ENCODE measurements at places on chromosomes 3 and 15.

DNA sequence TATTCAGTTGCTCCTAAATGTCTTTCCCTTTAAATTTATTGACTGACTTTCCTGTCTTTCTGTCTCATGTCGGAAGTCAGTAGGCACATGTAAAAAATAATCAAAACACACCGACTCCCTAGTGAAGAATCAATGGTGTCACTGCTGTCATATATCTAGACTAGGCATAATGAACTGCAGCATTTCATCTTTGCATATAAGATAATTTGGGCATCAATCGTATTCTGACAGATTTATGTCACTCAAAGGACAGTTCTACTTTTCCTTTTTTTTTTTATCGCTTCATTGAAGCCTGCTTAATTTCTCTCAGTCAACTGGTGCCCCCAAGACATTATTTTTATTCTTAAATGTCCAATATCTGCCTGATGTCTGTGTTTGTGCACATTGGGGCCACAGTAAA lies 206.3 kb downstream of the MEIS2 start:
- no peak for DNase-seq

DNA sequence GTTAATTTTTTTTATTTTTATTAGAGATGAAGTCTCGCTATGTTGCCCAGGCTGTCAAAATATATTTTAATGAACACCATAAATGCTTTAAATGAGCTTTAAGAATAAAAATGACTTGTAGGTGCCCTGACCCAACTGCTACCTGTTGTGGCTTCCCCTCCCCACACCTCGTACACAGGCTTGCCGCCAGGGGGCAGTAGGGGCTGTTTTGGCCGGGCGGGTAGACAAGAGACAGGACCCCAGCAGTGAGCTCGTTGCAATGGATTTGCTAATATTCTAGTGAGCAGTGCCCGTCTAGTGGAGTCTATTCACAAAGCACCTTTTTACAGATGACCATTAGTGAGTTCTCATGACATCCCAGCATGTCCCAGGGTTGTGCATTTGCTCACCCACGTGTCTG lies 418.1 kb downstream of the OCA2 start:
- no peak for DNase-seq

GRCh38 chr15:32117122-32117521 lies 86.8 kb downstream of the CHRNA7 start:
- no peak for DNase-seq

- no peak for DNase-seq
These were observed 10.0 kb downstream of the CCDC13 start for GRCh38 chr3:42763021-42763420.

- no peak for DNase-seq
These were observed 237.1 kb upstream of the GOLGA6L4 start for GRCh38 chr15:83998486-83998885.

- no peak for DNase-seq
These were observed 29.6 kb downstream of the MGLL start for GRCh38 chr3:127792541-127793292.

DNA sequence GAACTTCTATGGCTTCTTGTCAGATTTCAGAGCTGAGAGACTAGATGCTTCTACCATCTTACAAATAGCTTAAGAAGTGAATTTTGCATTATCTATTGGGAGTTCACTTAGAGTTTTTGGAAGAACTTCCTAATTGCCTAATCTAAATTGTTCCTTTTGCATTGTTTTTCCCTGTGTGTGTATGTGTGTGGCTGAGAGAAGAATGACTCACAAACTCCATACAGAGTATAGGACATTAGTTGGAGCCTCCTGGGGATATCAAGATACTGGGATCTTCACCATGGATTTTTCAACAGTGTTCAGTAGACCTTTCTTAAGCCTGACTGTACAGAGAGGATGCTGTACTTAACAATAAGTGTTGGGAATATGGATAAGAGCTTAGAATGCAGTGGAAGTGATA lies 10.9 kb downstream of the TLNRD1 start:
- no peak for DNase-seq

DNA sequence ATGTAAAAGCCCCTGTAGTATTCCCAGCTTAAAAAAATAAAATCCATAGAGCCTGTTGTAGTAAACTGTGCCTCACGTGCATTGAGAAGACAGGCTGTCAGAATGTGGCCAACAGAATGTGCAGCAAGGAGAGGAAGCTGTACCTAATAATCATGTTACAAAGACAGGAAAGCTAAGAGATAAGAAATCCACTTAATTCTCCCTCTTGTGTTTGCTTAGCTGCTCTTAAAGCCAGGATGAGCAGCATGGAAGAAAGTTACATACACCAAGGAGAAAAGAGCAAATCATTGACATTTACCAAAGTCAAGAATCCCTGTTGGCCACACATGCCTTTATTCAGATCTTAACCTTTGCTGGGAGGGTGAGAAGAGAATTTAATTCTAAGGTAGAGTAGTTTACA lies 85.9 kb downstream of the TNIK start:
- no peak for DNase-seq
